NCI-H2081 (cell line): ENCODE measurements at places on chromosomes 7 and 10.
A peak's percentile ranks its signal among the peaks of the same experiment; 100 is the strongest.

- DNase-seq = no peak
Observed at GRCh38 chr7:132709971-132710567, 133.8 kb upstream of the PLXNA4 start.

DNA sequence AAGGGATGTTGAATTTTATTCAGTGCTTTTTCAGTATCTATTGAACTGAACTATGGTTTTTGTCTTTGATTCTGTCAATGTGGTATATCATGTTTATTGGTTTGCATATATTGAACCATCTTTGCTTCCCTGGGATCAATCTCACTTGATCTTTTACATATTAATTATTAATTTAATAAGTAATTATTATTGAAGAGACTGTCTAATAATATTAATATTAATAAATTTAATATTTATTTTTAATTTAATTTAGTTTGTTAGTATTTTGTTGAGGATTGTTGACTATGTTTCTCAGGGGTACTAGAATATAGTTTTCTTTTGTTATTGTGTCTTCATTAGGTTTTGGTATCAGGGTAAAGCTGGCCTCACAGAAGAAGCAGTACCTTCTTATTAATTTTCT is 26.5 kb upstream of the TRA2A start:
- no peak for DNase-seq

DNA sequence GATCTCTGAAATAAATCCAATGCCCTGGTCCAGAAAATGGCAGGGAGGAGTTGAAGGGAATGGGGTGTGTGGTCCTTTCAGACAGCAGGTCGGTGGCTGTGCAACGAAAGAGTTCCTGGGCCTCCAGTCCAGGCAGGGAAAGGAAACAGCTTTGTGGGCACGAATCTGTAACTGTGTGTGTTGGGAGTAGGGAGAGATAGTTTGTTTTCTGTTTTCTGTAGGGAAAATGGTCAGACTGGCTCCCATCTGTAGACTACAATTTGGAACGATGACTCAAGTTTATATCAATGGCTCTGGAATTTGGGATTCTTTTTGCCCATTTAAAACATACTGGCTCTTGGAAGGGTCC is 2.6 kb upstream of the HOXA9 start:
- DNase-seq = no peak

- peak; percentile 75 for DNase-seq
Observed at GRCh38 chr7:27032839-27033238, 63.0 kb downstream of the HOXA1 start.

DNA sequence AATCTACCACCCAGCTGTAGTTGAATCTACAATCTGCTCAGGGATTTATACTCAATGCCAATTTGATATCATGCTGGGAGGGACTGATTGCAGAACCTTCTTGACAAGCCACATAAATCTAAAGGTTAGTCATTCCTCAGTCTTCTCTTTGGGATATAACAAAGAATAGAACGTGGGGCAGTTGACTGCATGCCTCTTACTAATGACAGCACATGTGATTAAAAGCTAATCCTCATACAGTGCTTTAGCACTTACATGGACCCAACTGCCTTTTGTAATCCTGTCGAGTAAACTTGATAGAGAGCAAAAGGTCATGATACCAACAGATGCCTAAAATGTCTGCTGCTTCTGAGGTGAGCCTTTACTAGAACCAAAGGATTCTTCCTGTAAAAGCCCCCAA is 12.3 kb downstream of the KLHL7 start:
- no peak for DNase-seq

- DNase-seq = no peak
Observed at GRCh38 chr10:80203835-80204676, 1.3 kb downstream of the ANXA11 start.

- no peak for DNase-seq
Observed at GRCh38 chr7:39741942-39742623, 118.7 kb downstream of the RALA start.

DNA sequence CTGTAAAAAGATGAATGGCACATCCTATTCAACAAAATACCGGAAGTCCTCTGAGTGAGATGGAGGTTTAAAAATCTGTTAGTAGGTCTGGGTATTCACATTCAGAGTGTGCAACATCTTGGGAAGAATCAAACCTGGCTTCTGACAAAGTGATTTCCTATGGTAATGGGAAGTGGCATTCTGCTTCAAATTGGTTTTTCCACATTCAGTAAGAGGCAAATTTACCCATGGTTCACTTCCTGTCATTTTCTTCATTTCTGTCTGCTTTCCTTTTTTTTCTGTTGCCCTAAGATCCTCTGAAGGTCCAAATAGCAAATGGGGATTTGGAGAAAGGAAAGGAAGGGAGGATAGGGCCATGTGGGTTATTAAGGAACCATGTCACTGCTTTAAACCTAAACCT is 218.3 kb downstream of the DOCK4 start:
- DNase-seq = no peak

DNA sequence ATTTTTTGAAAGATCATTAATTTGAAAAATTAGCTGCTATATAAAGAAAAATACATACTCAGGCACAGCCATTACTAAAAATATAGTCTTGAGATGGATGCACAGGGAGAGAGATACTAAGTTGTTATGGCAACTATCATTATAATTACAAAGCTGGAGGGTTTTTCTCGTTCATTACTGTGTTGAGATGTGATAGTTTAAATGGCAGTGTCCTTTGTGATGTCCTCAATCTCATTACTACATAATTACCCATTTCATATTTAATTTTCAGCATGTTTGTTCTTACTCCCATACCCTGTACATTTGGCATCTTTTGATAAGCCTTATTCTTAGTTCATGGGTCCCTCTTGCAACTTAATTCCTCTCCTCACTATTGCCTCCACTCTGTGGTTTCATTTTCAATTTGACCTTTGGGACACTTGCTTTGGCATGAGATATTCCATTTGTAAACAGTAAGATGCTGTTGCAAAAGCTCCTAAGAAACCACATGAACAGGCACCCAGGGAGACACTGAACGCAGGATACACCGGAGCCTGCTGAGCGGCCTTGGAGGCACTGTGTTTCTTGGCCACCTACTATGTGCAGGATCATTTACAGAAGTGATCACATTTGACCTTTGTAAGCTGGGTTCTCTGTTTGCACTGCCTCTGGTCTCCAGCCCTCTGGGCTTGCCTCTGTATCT is 4.8 kb upstream of the CPXM2 start:
- DNase-seq = no peak

GRCh38 chr10:131777162-131777561 is 123.6 kb upstream of the PPP2R2D start:
- DNase-seq = no peak

DNA sequence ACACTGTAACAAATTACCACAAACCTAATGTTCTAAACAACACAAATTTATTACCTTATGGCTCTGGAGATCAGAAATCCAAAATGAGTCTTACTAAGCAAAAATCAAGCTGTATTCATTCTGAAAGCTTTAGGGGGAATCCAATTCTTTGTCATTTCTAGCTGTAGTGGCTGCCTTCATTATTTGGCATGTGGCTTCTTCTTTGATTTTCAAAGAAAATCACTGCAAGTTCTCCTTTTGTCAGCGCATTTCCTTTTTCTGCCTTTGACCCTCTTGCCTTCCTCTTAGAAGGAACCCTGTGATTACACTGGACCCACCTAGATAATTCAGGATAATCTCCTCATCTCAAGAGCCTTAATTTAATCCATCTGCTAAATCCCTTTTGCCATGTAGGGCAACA is 36.9 kb downstream of the ZPBP start:
- DNase-seq = no peak

GRCh38 chr10:59362144-59362958 is at the start of gene FAM13C:
Gene FAM13C, minus strand, starts transcription at chr10:59362549. Its CDS starts 89 bp downstream, at chr10:59362460.
- DNase-seq = peak; percentile 91

DNA sequence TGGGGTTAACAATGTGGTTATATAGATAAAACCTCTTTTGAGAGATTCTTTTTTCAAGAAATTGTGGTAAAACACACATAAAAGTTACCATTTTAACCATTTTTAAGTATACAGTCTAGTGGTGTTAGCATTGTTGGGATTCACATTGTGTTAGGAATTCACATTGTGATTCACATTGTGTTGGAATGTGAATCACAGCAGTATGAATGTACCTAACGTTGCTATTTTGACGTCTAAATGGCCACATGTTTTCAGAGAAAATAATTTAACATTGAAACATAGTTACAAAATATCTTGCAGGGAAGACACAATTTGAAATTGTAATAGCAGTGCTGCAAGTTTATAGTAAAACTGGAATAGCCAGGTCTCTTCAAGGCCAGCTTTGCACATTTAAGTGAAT is 129.0 kb downstream of the BICC1 start:
- no peak for DNase-seq

DNA sequence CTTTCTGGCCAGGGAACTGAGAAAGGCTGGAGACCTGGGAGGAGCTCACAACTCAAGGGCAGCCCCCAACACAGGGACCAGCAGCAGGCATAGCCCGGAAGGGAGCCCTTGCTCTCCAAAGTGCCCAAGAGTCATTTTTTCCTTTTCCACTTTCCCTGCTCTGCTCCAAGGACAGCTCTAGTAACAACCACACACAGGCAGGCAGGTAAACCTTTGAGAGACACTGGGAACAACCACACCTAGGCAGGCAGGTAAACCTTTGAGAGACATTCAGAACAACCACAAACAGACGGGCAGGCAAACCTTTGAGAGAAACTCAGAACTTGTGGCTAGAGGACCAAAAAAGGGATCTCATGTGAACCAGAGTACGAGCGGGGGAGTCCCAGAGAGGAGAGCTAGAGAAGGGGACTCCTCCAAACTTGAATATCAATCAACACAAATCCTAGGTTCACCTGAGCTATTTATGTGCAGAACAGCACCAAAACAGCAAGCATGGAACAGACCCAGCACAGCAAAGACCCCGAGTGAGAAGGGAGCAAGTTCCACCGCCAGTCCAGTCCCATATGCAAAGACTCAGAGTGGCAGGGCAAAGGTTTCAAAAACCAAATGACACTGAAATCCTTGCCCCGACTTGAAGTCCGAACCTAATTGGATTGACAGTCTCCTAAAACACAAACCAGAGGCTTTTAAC is 33.6 kb upstream of the GUSB start:
- DNase-seq = no peak

GRCh38 chr10:29140991-29141390 is 147.9 kb upstream of the LYZL1 start:
- DNase-seq = no peak
